ENCODE measurements at places on chromosomes 4 and X.

DNA sequence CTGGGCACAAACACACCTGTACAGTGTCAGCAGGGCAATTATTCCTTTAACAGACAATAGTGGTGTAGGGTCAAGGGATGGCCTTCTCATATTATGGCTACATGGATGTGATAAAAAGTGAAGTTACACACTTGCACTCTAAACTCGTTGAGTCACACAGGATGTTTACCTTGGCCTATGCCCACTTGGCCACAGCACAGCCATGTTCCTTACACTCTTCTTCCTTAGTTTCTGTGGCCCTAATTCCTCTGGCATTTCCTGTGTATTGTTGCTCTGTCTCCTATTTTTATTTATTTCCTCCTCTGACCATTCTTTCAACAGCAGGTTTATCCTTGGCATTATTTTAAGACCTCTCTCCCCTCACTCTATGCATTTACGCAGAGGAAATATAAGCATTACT lies 86.8 kb upstream of the NPFFR2 start:
- DNase-seq, result no peak

DNA sequence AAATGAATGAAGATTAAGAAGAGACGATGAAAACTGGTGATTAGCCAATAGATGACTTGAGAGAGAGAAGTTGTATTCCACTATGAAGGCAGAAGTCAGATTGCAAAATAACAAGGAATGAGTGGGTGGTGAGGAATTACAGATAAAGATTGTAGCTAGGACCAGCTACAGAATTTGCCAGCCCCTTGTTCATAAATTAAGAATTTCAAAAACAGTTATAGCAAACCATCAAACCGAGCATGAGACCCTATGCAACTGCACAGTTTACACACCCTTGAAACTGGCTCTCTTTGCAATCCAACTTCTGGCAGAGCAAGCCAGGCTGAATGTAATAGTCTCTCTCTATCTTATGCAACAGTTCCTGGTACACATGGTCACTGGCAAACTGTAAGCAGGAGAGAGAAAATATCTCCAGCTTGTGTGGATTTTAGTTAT lies 35.2 kb downstream of the STAP1 start:
- DNase-seq, result no peak

- DNase-seq, result no peak
Observed at GRCh38 chr4:19945979-19946380, 305.7 kb upstream of the SLIT2 start.

GRCh38 chr4:77418333-77418732 lies 187.3 kb upstream of the CXCL13 start:
- DNase-seq, result no peak

DNA sequence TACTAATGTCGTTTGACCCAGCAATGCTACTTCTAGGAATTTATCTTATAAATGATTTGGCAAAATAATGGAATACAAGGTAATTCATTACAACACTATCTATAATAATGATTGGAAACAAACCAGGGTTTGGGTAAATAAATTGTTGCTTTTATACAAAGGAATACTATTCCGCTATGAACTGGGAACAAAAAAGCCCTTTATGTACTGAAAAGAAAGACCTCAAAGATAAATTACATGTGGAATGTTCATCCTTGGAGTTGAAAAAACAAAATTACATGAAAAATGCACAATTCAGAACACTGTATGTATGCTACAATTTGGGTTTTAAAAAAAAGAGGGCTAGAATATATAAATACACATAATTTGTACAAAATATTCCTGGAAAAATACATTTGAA lies 5.2 kb upstream of the NUP54 start:
- no peak for DNase-seq

DNA sequence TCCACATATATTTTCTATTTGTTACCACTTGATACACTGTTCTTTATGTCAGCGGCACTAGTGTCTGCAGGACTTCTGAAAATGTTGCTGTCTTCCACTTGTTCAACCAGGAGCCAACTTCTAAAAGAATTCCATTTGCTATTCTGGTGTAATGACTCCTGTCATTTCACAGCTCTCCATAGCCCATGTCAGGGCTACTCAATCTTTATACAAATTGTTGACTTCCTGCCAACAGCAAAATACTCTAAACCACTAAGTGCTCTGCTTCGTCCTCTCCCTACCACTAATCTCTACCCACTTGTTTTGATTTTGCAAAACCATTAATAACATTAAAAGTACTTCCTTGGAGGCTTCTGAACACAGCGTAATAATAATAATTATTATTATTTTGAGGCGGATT lies 7.2 kb downstream of the CTSO start:
- DNase-seq, result no peak

GRCh38 chrX:114581528-114582263 lies 2.2 kb upstream of the HTR2C start:
- DNase-seq, result peak; percentile 49

- no peak for DNase-seq
Observed at GRCh38 chrX:129875669-129876068, 30.3 kb upstream of the UTP14A start.

DNA sequence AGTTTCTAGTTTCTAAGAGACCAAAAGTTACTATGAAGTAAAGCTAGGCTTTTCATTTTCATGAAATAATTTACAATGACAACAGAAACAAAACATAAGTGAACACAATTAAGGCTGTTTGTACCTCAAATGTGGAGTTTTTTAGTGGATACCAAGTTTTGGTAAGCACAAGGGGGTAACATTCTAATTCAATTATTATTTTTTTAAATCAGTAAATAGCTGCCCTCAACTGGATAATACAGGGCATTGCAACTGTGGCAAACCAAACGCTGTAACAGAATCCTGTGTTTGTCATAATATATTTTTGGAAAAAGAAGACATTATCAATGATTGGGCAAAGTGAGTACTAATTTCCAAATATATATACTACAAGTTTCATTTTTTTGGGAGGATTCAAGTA lies 150.3 kb downstream of the FBXW7 start:
- DNase-seq, result no peak

DNA sequence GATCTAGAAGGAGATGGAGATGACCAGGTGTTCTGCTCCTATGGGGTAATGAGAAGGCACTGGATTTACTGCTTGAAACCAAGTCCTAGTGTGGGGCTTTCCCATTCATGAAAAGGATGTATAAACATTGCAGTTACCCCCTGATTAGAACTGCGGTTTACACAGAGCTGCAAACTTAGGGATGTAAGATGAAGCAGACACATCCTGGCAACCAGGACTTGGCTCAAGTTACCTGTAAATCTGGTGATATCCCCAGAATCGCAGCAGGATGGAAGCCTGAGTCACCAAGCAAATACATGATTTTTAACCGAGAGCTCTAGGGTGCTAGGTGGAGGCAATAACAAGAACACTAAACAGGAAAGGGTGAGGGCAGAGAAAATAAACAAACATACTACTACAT lies 178.6 kb upstream of the MAMLD1 start:
- DNase-seq, result no peak

GRCh38 chr4:186726426-186727168 lies 2.9 kb upstream of the FAT1 start:
- DNase-seq, result peak; percentile 79

GRCh38 chr4:87038837-87039615 lies 104.2 kb downstream of the AFF1 start:
- peak; percentile 52 for DNase-seq

- DNase-seq, result peak; percentile 12
Observed at GRCh38 chrX:54198262-54198661, 15.2 kb upstream of the FAM120C start.

GRCh38 chrX:150567645-150568319 lies 639 bp upstream of the MTM1 start:
- no peak for DNase-seq

GRCh38 chr4:11514003-11514402 lies 85.3 kb upstream of the HS3ST1 start:
- DNase-seq, result no peak

DNA sequence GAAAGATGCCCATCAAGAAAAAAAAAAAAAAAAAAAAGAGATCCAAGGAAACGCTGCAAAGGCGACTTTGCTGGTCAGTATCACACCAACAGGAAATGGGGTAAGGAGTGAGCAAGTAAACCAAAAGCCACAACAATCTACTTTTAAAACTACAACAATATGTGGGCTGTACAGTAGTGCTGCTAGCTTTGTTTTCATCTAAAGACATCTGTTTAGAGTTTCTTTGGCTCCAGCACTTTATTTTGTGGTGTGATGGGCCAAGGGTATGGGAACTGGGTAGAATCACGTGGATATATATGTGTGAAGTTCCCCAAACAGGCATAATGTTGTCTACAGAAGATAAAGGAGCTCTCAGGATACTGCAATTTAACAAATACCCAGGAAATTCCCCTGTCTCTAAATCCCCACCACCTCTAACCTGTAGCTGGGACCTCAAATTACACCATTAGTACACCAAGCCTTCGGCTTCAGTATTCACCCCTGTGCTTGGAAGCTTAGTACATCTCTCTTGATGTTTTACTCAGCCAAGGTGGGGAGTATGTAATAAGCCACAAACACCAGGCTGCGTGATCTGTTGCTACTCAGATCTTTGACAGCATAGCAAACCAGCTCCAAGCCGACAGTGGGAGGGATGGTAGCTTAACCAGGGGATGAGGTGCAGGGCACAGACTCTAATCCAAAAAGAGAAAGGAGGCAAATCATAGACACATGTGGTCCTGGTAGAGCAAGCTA lies 207.9 kb downstream of the HS6ST2 start:
- DNase-seq, result no peak

GRCh38 chr4:945274-946102 lies 13.2 kb downstream of the TMEM175 start:
- DNase-seq, result no peak

GRCh38 chr4:10180927-10181744 lies 64.5 kb upstream of the WDR1 start:
- no peak for DNase-seq

GRCh38 chrX:106791495-106791894 lies 11.0 kb upstream of the TBC1D8B start:
- DNase-seq, result no peak

- DNase-seq, result no peak
Observed at GRCh38 chr4:112649055-112649408, 12.1 kb downstream of the LARP7 start.

DNA sequence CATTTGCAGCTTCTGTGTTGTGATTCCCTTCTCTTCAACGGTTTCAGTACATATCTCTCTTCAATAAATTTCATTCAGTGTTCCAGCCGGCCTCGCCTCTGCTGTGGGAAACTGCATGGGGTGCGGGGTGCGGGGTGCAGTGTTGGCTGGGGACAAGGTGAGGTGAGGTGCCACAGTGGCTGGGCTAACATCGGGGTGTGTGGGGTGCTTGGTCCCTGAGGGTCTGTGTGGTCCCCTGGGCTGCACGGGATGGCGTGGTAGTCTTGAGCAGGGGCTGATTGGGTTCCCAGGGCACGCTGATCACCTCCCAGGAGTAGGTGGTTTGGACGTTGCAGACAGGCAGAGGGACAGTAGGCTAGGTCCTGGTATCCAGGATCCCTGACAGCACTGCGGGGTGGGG lies 2.7 kb downstream of the PNMA6A start:
- DNase-seq, result no peak

DNA sequence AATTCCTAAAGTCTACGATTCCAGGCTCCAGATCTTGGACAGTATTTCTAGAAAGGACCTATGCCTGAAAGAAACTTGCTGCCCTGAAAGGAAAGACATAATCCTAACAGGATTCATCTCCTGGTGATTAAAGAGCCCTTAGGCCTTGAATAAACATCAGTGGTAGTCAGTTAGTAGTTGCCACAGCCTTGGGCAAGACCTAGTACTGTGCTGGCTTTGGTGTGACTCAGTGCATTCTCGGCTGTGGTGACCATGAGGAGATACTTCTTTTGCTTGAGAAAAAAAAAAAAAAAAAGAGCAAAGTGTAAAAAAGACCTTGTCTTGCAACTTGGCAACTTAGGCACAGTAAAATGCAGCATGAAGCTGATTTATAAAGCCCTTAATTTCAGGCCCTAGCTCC lies 188.2 kb downstream of the DCAF12L2 start:
- DNase-seq, result no peak

DNA sequence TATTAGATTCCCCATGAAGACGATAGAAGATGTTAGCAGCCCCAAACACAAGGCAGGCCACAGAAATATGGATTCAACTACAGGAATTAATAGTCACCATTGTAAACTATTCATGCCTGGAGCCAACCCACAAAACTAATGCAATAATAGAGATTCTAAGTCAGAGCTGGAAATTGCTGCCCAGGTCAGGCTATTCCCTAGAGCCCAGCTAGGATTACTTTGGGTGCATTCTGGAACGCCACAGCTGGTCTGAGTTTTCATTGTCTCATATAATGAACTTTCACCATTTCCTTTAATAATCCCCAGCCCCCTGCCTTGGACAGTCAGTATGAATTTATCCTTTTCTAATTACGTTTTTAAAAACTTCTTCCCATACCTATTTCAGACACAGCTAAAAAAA lies 252.6 kb downstream of the PAPSS1 start:
- no peak for DNase-seq

DNA sequence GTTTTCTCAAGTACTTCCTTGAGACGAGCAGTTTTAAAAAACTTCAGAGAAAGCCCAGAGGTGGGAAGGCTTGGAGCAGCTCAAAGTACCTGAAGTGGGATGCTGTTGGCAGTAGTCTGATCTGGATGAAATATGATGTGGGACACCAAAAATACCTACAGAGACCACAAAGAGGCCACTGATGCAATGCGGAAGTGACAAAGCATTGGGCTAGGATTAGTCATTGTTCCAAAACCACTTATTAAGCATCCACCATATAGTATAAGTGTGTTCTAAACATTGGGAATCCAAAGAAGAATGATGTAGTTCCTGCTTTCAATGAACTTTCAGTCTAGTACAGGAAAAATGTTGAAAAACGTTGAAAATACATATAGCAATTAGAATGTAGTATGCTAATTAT lies 386.1 kb upstream of the CNKSR2 start:
- no peak for DNase-seq

GRCh38 chrX:13078739-13079444 lies 34.5 kb upstream of the FAM9C start:
- no peak for DNase-seq

- DNase-seq, result no peak
Observed at GRCh38 chrX:48924270-48924669, 5.4 kb upstream of the PIM2 start.

DNA sequence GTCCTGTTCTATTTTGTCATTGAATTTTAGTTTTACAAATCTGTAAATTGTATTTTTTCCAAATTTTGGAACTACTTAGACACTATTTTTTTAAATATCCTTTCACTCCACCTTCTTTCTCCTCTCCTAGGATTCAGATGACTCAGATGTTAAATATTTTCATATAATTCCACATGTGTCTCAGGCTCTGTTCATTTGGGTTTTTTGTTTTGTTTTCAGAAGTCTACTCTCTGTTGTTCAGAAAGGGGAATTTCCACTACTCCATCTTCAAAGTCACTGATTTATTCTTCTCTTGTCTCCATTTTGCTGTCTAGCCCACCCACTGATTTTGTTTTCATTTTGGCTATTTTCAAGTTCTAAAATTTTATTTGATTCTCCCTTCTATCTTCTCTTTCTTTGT lies 264.0 kb upstream of the SLIT2 start:
- no peak for DNase-seq

DNA sequence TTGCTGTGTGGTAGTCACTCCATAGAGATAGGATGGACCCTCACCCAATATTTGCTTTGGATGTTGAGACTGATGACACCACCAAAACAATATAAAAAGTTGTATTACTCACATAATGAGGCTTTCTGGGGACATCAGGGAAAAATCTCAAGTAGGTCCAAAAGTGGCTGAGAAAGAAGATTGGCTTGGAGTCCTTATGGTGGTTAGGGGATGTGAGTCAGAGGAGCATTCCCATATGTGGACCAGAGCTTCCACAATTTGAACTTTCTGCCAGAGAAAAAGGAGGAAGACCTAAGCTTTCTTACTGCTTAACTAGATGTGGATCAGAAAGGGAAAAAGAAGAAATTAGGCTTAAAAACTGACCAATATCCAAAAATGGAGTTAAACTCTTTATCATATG lies 460.5 kb downstream of the SH3BGRL start:
- DNase-seq, result no peak

GRCh38 chrX:100098660-100099375 lies 311.3 kb downstream of the PCDH19 start:
- no peak for DNase-seq

All from WTC11 (cell line).